Left ventricle myocardium inferior (tissue), 1 donor: ENCODE measurements at places on chromosomes 12 and 14. TPM values are rescaled to one million over a fixed set of nuclear protein-coding genes. Genes with fewer than 3 reads are reported as not detected.

Gene KCNK13
- 1.9 TPM for total RNA-seq

Gene RPL10L
- not detected for total RNA-seq

Gene FIGNL2
- 0.30 TPM for total RNA-seq

Gene KLHL33
- total RNA-seq: 0.33 TPM

Gene CDKN1B
- 36.3 TPM for total RNA-seq

Gene DERA
- 20.2 TPM for total RNA-seq

Gene DNAJC22
- 0.08 TPM for total RNA-seq

GRCh38 chr14:64581817-64582216, 32.1 kb downstream of the PPP1R36 start:
- H3K4me3 ChIP-seq: no peak overlapping the region
- no peaks in the 10 kb centered on the region for H3K27me3 ChIP-seq
- H3K4me1 ChIP-seq: no peaks in the 10 kb centered on the region

DNA sequence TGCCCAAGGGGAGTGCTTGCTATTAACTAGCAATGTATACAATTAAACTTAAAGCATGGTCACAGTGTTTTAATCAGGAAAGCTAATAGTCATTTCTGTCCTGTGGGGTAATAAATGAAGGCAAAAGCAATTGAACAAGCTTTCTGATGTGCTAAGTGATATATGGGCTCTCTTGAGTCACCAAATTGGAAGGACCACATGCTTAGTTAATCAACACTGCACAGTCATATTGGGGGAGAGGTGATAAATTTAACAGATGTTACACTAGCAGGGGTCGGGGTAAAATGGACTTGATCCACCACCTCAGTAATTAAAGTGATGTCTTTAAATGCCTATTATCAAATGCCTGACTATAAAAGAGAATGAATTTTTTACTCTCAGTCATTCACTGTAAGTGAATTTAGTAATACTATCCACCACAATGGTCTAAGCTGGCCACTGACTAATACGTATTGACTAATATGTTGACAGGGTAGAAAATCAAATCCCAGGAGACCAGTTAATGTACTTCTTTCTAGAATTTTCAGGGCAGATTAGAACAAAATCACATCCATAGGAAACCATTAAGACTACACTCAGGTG, 736.3 kb downstream of the RPS29 start:
- H3K4me3 ChIP-seq: no peak overlapping the region
- no peak overlapping the region for H3K27ac ChIP-seq
- no peaks in the 10 kb centered on the region for H3K27me3 ChIP-seq
- no peak for DNase-seq
- H3K4me1 ChIP-seq: no peaks in the 10 kb centered on the region
- no peaks in the 10 kb centered on the region for H3K36me3 ChIP-seq

GRCh38 chr12:131776237-131776889, 51.8 kb upstream of the MMP17 start:
- no peak overlapping the region for H3K4me3 ChIP-seq
- peaks cover 71% of the 10 kb centered on the region for H3K36me3 ChIP-seq
- DNase-seq: no peak
- H3K27ac ChIP-seq: no peak overlapping the region

DNA sequence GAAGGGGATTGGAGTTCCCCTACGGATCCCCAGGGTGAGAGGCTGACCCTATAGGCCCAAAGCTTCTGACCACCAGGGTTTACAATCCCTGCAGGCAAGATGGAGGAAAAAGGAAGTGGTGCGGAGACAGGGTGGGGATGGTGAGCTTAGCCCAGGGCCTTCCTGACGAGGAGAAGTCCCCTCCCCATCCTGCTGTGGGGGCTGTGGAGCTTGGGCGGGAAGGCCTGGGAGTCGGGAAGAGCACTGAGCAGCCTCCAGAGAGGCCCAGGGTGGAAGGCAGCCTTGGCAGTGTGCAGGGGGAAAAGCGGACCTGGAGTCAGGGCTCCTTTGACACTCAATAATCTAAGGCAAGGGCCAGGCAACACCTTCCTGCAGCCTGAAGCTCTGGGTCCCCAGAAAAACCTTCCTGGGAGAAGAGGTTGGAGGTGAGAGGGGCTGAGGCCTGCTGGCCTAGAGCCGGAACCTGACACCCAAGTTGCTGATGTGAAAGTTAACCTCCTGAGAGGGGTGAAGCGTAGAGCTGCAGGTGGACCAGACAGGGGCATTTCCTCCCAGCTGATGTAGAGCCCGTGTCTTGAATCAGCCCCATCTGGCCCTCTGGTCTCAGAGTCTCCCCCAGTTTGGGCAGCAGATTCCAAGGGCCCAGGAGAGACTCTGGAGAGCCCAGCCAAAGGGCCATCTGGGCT, 6.0 kb downstream of the HDAC7 start:
- peak overlapping the region; percentile 99 for H3K27ac ChIP-seq
- H3K27me3 ChIP-seq: no peaks in the 10 kb centered on the region
- H3K36me3 ChIP-seq: no peaks in the 10 kb centered on the region
- no peak for DNase-seq

DNA sequence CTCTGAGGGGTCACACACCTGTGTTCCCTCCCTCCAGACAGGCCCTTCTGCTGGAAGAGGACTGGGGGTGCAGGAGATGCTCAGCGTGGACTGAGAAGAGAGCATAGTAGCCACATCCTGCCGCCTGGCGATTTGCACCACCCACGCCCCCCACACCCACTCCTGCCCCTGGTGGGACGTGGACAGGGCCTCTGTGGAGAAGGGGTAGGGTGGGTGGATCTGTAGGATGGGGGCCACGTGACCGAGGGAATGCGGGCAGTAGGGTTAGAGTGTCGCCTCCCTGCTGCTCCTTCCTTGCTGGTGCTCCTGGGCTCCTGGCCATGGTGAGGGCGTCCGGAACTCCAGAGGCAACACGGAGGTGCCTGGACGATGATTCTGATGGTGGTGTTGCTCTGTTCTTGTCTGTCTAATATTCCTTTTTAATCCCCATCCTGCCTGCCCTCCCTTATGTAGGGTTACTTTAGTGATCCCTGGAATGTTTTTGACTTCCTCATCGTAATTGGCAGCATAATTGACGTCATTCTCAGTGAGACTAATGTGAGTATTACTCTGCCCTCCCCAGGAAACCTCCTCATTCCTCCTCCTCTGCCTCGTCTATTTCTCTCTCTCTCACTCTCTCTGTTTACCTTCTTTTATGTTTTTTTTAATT, 161.5 kb upstream of the FKBP4 start:
- peaks cover 28% of the 10 kb centered on the region for H3K36me3 ChIP-seq
- H3K27me3 ChIP-seq: no peaks in the 10 kb centered on the region
- H3K4me3 ChIP-seq: no peak overlapping the region
- no peak for DNase-seq
- peaks cover 15% of the 10 kb centered on the region for H3K4me1 ChIP-seq
- peak overlapping the region; percentile 81 for H3K27ac ChIP-seq

GRCh38 chr14:92539875-92540274, 26.3 kb downstream of the RIN3 start:
- H3K36me3 ChIP-seq: no peaks in the 10 kb centered on the region
- no peaks in the 10 kb centered on the region for H3K27me3 ChIP-seq
- H3K4me1 ChIP-seq: peaks cover 50% of the 10 kb centered on the region
- peak overlapping the region; percentile 38 for H3K4me3 ChIP-seq
- H3K27ac ChIP-seq: peak overlapping the region; percentile 91

DNA sequence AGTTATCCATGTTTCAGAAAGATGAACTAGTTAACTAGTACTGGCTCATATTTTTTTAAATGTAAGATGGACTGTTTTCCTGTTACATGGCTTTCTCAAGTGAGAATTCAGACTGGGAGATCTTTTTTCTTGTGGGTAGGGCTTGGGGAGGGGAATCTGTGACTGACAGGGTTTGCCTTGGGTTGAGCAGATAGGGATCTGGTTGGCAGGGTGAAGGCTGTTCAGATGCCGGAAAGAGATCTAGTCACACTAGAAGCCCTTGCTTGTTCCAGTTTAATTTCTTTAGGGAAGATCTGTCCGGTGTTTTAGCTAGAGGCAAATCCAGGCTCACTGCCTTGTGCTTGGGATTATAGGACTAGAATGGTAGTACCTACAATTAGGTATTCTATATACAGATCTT, 63.2 kb downstream of the FBXO33 start:
- no peaks in the 10 kb centered on the region for H3K27me3 ChIP-seq
- no peak for DNase-seq
- H3K4me1 ChIP-seq: peaks cover 21% of the 10 kb centered on the region
- H3K4me3 ChIP-seq: no peak overlapping the region
- no peak overlapping the region for H3K27ac ChIP-seq
- peaks cover 23% of the 10 kb centered on the region for H3K36me3 ChIP-seq

DNA sequence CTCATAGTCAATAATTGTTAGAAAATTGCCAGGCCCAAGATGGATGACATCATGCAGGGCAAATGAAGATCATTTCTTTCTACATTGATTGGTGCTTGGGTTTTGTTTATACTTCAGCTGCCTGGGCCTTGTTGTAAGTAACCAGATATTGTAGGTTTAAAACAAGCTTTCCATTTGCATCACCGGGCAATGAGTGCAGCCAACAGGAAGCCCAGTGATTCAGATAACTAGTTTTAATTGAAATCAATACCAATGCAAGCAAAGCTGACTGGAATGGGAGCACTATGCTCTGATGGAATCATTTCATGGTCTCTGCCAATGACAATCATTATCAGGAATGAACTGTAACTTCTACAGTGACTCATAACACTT, 279.3 kb downstream of the DUSP6 start:
- H3K36me3 ChIP-seq: no peaks in the 10 kb centered on the region
- H3K4me3 ChIP-seq: no peak overlapping the region
- DNase-seq: no peak
- no peaks in the 10 kb centered on the region for H3K27me3 ChIP-seq
